Tracheal epithelial cell (primary cell): ENCODE measurements at places on chromosomes 1 and 21. TPM values are rescaled to one million over a fixed set of nuclear protein-coding genes. Genes with fewer than 3 reads are reported as not detected.

Gene SAMSN1
- total RNA-seq, result under 0.01 TPM in 1 of 2 replicates, not detected in the other

Gene GLUL
- 375 and 637 TPM in 2 replicates for total RNA-seq

Gene C1orf198
- total RNA-seq, result 10.4 and 15.9 TPM in 2 replicates

Gene ESRRG
- under 0.01 TPM in 1 of 2 replicates, not detected in the other for total RNA-seq

Gene BACE2
- total RNA-seq, result 96.3 and 107 TPM in 2 replicates

Gene MTARC2
- 2.9 and 5.1 TPM in 2 replicates for total RNA-seq

Gene VHLL
- 0.72 TPM in 1 of 2 replicates, not detected in the other for total RNA-seq

Gene PPIAL4G
- total RNA-seq, result not detected in 2 replicates

Gene SPRR1A
- not detected in 2 replicates for total RNA-seq

Gene TRAPPC10
- 17.5 and 24.3 TPM in 2 replicates for total RNA-seq

Gene CTSE
- total RNA-seq, result 1.9 TPM in 1 of 2 replicates, not detected in the other

Gene DDAH1
- total RNA-seq, result 2.1 and 6.7 TPM in 2 replicates

Gene RHBDL2
- 3.2 and 8.4 TPM in 2 replicates for total RNA-seq

Gene MYBPH
- not detected in 2 replicates for total RNA-seq

Gene GBP6
- total RNA-seq, result 21.7 and 38.6 TPM in 2 replicates

Gene VWA5B1
- not detected in 2 replicates for total RNA-seq

Gene NCF2
- total RNA-seq, result 52.6 and 109 TPM in 2 replicates

Gene OR6K3
- under 0.01 TPM in 1 of 2 replicates, not detected in the other for total RNA-seq

Gene TARBP1
- total RNA-seq, result 18.5 and 20.7 TPM in 2 replicates

Gene NHLH1
- total RNA-seq, result not detected in 2 replicates
